DMS79 treated with DMSO at 0.1 percent for 48 hours (cell line): ENCODE measurements at places on chromosomes 11 and 22.

DNA sequence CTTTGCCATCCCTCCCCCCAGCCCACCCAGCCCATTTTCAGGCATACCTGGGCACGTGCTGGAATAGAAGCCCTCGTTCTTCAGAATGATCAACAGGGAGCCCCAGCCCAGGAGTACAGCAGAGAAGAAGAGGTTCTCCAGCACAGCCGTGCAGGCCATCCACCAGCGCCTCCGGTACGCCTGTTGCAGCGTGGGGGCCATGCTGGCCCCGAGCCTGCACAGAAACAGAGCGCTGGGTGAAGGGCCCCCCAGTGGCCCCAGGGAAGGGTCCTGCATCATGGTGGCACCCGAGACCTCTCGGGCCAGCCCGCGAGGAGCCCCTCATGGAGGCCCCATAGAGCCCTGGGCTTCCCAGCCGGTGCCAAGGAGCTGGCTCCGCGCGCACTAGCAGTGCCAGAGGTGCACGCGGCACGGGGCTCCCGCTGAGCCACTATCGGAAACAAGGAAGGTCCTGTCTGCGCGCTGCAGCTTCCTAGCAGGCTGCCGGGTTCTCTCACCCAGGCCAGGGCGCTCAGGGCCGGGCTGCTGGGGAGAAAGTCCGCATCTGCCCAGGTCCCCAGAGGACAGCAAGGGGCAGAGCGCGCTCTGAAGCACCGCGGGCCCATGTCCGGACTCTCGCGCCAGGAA, 1.5 kb downstream of the SLC43A1 start:
- peak; percentile 36 for DNase-seq

DNA sequence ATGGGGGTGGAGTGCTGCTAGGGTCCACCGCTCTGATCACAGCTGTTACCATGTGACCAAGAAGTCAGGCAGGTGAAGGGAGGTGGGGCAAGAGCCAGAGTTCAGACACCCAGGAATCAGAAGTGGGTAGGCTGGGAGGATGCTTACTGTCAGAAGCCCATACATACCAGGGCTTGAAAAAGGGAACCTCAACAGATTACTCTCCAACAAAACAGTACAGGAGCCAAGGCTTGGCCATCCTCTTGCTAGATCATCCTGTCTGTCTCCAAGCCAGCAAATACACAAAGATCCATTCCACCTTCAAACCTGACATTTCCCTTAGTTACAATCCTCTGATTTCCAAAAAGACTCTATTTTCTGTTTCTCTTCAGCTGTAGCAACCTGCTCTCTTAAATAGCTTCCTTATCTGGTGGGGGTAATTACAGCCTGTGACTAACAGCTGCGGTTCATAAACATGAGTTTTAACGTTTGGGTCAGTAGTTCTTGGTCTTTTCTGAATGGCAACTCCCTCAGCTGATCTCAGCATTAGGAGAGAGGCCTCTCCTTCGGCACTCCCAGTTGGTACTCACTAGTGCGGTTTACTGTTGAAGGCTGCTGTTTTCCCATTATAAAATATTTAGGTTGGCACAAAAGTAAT, 31.1 kb upstream of the WT1 start:
- no peak for DNase-seq

GRCh38 chr11:78699609-78700135, 125.0 kb upstream of the NARS2 start:
- DNase-seq: no peak

DNA sequence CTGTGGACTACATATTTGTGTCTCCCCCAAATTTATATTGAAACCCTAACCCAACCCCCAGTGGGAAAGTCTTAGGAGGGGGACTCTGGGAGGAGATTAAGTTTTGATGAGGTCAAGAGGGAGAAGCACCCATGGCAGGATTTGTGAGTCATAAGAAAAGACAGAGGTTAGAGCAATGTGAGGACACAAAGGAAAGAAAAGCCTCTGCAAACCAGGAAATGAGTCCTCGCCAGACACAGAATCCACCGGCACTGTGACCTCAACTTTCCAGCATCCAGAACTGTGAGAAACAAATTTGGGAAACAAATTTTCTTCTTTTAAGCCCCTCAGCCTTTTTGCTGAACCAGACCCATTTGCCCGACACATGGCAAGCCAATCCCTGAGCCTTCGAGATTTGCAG, 397.0 kb downstream of the NTM start:
- no peak for DNase-seq

GRCh38 chr22:24053481-24054226, 42.5 kb downstream of the CABIN1 start:
- no peak for DNase-seq

DNA sequence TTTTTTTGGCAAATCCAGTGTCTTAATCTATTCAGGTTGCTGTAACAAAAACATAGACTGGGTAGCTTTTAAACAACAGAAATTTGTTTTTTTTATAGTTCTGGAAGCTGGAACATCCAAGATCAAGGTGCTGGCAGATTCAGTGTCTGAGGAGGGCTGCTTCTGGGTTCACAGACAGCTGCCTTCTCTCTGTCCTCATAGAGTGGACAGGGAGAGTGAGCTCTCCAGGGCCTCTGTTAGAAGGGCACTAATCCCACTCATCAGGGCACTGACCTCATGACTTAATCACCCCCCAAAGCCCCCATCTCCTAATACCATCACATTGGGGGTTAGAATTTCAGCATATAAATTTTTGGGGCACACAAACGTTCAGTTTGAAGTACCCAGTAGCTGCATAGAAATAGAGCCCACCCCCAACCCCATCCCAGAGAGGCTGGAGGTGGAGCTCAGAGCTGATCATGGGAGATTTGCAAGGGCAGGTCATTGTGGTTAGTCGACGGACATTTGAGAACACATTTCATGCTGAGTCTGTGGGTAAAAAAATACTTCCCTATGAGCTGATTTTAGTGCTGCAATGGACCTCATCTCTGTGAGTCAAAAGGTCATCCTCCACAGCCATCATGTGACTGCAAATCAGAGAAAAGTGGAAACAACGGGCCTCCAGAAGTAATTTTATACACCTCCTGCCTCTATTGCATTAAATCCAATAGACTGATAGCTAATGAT, 203.1 kb upstream of the CADM1 start:
- no peak for DNase-seq

DNA sequence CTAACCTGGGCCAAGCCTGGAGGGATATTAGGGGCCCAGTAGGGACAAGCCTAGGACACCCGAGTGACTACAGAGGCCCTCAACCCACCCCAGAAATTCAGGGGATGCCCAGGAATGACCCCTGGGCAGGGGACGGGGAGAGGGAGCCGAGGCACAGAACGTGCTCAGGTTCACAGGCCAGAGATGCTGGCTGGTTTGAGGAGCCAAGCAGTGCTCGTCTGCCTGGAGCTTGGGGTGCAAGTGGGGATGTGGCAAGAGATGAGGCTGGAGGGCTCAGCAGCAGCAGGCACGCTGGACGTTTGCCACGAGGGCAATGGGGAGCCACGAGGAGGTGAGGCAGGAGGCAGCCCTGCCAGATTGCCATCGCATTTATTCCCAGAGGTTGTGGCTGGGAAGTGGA, 34.0 kb upstream of the EMID1 start:
- no peak for DNase-seq

DNA sequence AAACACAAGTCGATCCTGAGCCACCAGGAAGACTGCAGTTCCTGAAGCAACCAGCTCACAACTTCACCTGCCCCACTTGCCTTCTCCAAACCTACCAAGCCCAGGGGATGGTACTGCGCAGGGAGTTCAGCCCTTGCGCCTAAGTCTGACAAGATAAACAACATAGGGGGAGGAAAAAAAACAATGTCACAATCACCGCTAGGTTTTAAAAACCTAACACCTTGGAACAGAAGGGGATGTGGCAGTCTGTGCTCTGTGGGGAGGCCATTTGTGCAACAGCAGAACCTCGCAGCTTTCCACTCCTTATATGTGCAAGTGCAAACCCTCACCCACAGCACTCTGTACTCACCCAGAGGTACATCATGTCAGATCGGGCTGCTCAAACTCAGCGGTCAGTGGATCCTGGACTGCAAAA, 134.2 kb downstream of the RBFOX2 start:
- DNase-seq: no peak

GRCh38 chr11:131136486-131136885, 220.2 kb upstream of the SNX19 start:
- no peak for DNase-seq

- peak; percentile 78 for DNase-seq
Measured at GRCh38 chr22:36454916-36455570, 26.4 kb downstream of the TXN2 start.

GRCh38 chr11:27699926-27700350, 317 bp downstream of the BDNF start:
- no peak for DNase-seq

- DNase-seq: no peak
Measured at GRCh38 chr11:4025967-4026324, 68.7 kb upstream of the RRM1 start.

GRCh38 chr11:64660706-64661105, 62.3 kb downstream of the NRXN2 start:
- no peak for DNase-seq

GRCh38 chr22:33073989-33074418, 15.8 kb upstream of the SYN3 start:
- no peak for DNase-seq

DNA sequence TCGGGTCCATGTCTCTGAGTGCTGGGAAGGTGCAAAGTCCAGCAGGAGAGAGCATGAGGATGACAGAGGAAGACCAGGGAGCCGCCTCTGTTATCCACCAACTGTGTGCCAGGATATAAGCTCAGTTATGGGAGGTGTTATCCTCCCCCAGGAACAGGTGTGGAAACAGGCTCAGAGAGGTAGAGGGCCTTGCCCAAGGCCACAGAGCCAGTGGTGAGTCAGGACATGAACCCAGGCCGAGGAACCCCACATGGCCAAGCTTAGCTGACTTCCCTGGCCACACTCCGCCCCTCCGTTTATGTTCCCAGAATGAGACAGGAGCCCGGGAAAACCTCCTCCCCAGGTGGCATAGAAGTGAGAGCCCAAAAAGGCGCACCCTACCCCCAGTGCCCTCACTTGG, 50.3 kb downstream of the ISX start:
- no peak for DNase-seq

GRCh38 chr22:45997777-45998637, 21.0 kb upstream of the WNT7B start:
- DNase-seq: no peak

GRCh38 chr11:123470842-123471241, 40.8 kb downstream of the GRAMD1B start:
- DNase-seq: no peak

GRCh38 chr11:43947815-43948214, 5.4 kb downstream of the C11orf96 start:
- DNase-seq: no peak

GRCh38 chr11:92123540-92123939, 101.1 kb upstream of the FAT3 start:
- DNase-seq: no peak

- no peak for DNase-seq
Measured at GRCh38 chr11:128525411-128526243, 61.7 kb downstream of the ETS1 start.

DNA sequence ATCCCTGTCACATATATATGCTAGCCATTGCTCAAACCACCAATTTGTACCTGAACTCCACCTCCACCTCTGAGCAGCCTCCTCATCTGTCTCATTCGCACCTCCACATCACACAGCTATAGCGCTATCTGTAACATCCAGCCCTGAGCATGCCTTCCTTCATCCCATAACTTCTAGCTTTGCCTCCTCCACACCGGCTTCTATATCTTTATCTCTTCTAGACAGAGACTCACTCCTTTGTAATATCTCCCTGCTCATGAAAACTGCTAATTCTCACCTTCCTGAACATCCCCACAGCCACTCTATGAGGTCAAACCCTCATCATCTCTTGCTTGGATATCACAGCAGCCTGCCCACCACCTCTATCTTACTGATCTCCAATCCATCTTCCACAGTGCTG, 5.9 kb downstream of the SIAE start:
- no peak for DNase-seq

DNA sequence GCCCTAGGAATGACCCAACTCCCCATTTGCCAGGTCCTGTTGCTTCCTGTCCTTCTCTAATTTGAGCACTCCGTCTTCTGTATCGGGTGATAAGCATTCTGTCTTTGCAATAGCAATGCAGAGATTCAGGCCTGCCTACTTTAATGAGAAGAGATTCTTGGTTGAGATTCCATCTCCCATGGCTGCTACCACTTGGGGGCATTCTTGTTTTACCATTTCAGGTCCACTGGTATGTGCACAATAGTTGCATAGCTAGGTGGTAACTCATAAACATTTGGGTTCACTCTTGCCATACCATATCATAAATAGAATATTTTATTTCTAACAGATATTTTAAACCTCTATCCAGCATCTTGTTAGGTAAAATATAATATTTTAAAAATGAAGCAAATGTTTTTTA, 34.4 kb upstream of the CALCB start:
- no peak for DNase-seq

- DNase-seq: no peak
Measured at GRCh38 chr11:65404638-65405339, 17.8 kb upstream of the NEAT1 start.

DNA sequence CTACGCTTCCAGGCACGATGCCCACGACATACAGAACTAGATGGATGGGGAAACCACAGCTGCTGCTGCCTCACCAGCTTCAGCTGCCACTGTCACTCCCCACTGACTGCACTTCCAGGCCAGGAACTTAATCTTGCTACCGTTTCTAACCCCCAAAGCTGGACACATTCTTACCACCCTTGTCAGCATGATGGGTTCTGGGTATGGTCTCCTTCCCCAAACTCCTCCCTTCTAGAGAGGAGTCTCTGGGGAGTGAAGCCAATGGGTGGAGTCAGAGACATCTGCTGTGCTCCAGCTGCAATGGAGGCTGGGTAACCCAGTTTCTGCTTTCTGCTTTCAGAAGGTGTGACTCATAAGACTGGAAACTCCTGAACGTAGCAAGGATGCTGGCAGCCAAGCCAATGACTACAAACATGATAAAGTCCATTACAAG, 87.0 kb upstream of the THY1 start:
- DNase-seq: no peak

DNA sequence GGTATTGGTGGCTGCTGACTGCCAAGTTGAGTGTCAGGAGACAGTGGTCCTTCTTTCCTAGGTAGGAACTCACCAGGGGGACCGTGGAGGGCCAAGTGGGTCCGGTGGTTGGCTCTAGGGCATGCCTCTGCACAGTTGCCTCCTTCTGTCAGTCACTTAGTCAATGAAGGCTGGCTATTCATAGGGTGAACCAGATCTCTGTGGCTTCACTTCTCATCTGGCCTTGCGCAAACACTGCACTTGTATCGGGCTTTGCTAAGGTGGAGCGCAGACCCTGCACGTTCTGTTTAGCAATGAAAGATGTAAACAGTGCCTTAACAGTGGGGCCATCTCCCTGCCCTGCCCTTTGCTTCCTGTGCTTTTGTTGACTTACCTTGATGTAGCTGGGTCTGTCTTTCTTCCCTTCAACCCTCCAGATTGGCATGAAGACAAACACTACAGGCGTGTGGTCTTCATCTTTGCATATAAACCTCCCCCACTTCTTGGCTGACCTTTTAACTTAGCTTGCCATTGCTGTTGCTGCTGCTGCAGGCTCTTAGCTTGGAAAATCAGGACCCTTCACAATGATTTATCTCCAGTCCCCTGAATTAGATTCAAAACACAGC, 6.7 kb upstream of the SORL1-AS1 start:
- no peak for DNase-seq
